ENCODE measurements at places on chromosomes 3 and 15. TPM values are rescaled to one million over a fixed set of nuclear protein-coding genes. Genes with fewer than 3 reads are reported as not detected.

- no peak for DNase-seq
- no peaks in the 10 kb centered on the region for H3K27me3 ChIP-seq
- H3K27ac ChIP-seq: no peak overlapping the region
- no peak overlapping the region for H3K4me3 ChIP-seq
- H3K36me3 ChIP-seq: no peaks in the 10 kb centered on the region
Measured at GRCh38 chr15:87661454-87662355, 594.8 kb downstream of the NTRK3 start.

- H3K4me3 ChIP-seq: no peak overlapping the region
- H3K27me3 ChIP-seq: no peaks in the 10 kb centered on the region
- H3K36me3 ChIP-seq: no peaks in the 10 kb centered on the region
- no peak for DNase-seq
Measured at GRCh38 chr15:80709542-80709941, 14.4 kb downstream of the ABHD17C start.

DNA sequence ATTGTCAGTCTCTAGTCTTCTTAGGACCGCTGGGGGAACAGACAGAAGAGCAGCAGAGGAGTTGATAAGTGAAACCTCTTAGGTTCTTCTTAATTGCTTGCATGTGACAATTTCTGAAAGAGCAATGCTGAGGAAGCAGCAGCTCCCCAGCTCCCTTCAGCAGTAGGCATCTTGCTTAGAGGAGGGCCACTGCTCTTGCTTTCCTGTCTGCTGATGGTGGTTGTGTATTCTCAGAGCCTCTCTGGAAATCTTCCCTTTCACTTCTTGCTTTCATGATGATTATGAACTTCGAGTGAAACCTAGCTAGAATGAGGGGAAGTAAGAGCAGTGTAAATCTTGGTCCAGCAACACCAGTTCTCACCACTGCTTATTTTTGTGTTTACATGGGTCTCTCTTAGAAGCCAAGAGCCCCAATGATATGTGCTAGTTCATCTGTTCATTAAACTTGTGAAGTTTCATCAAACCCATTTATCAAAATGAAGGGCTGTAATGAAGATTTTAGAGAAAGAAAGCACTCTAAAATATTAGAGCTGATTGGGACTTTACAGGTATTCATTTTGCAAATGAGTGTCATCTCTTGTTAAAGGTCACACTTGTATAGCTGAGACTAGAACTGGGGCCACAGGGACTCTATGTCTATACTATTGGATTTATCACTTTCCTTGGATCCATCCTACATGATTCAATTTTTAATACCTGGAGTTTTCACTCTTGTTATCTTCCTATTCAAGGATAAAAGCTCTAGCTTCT, 246.7 kb downstream of the LPP start:
- DNase-seq: no peak
- no peaks in the 10 kb centered on the region for H3K36me3 ChIP-seq
- H3K4me1 ChIP-seq: no peaks in the 10 kb centered on the region
- no peaks in the 10 kb centered on the region for H3K27me3 ChIP-seq
- no peak overlapping the region for H3K27ac ChIP-seq

GRCh38 chr3:8891303-8891702, 72.0 kb downstream of the RAD18 start:
- H3K27ac ChIP-seq: no peak overlapping the region
- H3K4me3 ChIP-seq: no peak overlapping the region
- no peaks in the 10 kb centered on the region for H3K4me1 ChIP-seq
- no peaks in the 10 kb centered on the region for H3K36me3 ChIP-seq
- H3K27me3 ChIP-seq: no peaks in the 10 kb centered on the region

- H3K36me3 ChIP-seq: no peaks in the 10 kb centered on the region
- peak within 1 kb of the TSS; percentile 72 for H3K4me3 ChIP-seq
- H3K27ac ChIP-seq: peak within 1 kb of the TSS; percentile 80
- DNase-seq: peak; percentile 90
- no peaks in the 10 kb centered on the region for H3K27me3 ChIP-seq
Measured at GRCh38 chr15:51737522-51738305, at the start of gene LYSMD2. LYSMD2 (minus strand) TSS chr15:51737655; CDS start chr15:51737622, 33 bp downstream.

DNA sequence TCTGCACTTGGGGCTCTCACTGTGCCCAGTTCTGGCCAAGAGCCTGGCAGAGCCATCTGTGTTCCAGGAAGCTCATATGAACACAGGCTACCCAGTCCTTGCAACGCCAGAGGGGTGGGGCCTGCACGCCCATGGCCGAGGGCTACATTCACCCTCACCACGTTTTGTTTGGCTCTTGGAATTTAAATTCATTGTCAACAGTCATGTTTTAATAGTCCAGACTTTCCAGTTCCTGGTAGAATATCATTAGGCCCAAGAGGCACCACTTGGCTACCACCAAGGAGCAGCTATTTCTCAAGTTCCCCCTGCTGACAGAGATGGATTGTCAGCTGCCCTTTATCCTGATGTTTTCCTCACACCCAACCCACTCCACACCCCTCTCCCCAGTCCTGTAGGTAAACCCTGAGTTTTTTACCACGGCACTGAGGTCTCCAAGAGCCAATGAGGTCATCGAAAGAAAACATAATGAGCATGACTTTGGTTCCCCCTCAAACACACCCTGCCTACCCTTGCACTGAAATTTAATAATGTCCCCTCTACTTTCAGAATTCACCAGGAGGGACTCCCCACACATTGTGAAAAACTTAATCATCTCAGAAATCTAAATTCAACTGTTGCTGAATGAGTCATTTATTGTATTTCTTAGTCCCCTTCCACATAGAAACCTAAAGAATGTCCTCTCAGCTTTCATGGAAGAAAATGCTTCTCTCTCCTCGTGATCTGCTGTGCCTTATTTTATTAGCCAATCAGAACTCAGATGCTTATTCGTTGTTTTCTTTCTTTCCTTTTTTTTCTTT, 125.1 kb downstream of the SHQ1 start:
- no peak overlapping the region for H3K4me3 ChIP-seq
- H3K27ac ChIP-seq: no peak overlapping the region
- no peak for DNase-seq
- H3K4me1 ChIP-seq: peaks cover 21% of the 10 kb centered on the region
- H3K27me3 ChIP-seq: no peaks in the 10 kb centered on the region

SPATA12 gene
- not detected for total RNA-seq
